ENCODE measurements at places on chromosomes 2 and 18. TPM values are rescaled to one million over a fixed set of nuclear protein-coding genes. Genes with fewer than 3 reads are reported as not detected.

UGT1A10 gene
- not detected for total RNA-seq

RUFY4 gene
- not detected for total RNA-seq

PRKAG3 gene
- total RNA-seq: 0.11 TPM

CYP1B1 gene
- 860 TPM for total RNA-seq

NEB gene
- 0.78 TPM for total RNA-seq

RTP5 gene
- not detected for total RNA-seq

ANKRD62 gene
- total RNA-seq: not detected

IL1RL2 gene
- 3.7 TPM for total RNA-seq

CBLN2 gene
- total RNA-seq: not detected

PSD4 gene
- 4.2 TPM for total RNA-seq

CXCR1 gene
- not detected for total RNA-seq

TUBB6 gene
- total RNA-seq: 254 TPM

FKBP7 gene
- 48.2 TPM for total RNA-seq
